Left lung (tissue), 14 donors: ENCODE measurements at places on chromosomes 5 and 9. TPM values are rescaled to one million over a fixed set of nuclear protein-coding genes. Genes with fewer than 3 reads are reported as not detected.
A peak's percentile ranks its signal among the peaks of the same experiment; 100 is the strongest.

DNA sequence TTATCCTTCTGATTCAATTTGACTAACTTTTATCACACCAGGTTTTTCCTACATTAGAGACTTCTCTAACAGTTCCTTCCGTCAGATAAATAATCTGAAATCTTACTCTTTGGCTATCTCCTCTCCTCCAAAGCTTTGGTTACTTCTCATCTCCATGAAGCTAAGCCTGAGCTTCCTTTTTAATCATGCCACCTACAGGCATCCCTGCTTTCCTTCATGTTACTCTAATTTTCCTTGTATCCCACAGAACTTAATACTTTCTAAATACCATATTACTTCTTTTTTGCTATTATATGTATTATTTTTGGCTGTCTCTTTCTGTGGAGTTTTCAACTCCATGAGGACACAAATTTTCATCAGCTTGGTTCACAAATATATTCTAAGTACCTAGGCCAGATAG, 49.7 kb downstream of the C9 start:
- no peaks in the 10 kb centered on the region for H3K4me1 ChIP-seq
- H3K27me3 ChIP-seq = no peaks in the 10 kb centered on the region
- no peak overlapping the region for H3K27ac ChIP-seq
- no peaks in the 10 kb centered on the region for H3K36me3 ChIP-seq

GRCh38 chr9:29241320-29241719, 1668.0 kb upstream of the C9orf72 start:
- DNase-seq = no peak
- H3K27ac ChIP-seq = no peak overlapping the region

TERT gene
- 0.13 TPM for total RNA-seq

ZNF189 gene
- total RNA-seq = 17.7 TPM

POU5F2 gene
- total RNA-seq = 2.3 TPM

GRCh38 chr9:112817860-112818203, 67.3 kb downstream of the SNX30 start:
- peaks cover 34% of the 10 kb centered on the region for H3K4me1 ChIP-seq
- H3K27ac ChIP-seq = peak overlapping the region; percentile 49
- no peaks in the 10 kb centered on the region for H3K36me3 ChIP-seq
- H3K27me3 ChIP-seq = no peaks in the 10 kb centered on the region
- DNase-seq = no peak
- no peak overlapping the region for H3K4me3 ChIP-seq

DNA sequence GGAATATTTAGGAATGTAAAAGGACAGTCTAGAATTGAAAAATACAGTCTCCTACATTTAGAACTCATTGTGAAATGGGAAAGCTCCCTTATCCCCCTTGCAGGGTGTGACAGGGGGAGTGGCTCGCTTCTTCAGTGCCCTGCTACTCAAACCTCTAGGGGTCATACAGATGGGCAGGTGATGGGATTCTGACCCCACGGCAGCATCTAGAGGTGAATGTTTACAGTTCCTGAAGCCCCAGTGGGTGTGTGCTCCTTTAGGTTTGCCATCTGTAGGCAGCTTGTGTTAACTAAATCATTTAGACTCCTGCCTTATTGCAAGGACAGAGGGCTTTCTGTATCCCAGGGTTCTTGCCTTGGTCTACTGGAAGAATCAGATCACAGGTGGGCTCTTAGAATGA, 271.0 kb upstream of the MPDZ start:
- no peaks in the 10 kb centered on the region for H3K27me3 ChIP-seq
- no peaks in the 10 kb centered on the region for H3K36me3 ChIP-seq
- H3K27ac ChIP-seq = no peak overlapping the region
- DNase-seq = no peak

- no peak overlapping the region for H3K4me3 ChIP-seq
- no peak overlapping the region for H3K27ac ChIP-seq
- no peaks in the 10 kb centered on the region for H3K36me3 ChIP-seq
- DNase-seq = no peak
These were observed 57.2 kb upstream of the DHFR start for GRCh38 chr5:80711938-80712337.

PCDHGA1 gene
- 0.42 TPM for total RNA-seq
